ENCODE measurements at places on chromosomes 16 and 17.

- no peak for DNase-seq
Measured at GRCh38 chr17:73654241-73654640, 10.0 kb upstream of the SDK2 start.

GRCh38 chr16:5017678-5017969 lies 16.1 kb downstream of the NAGPA start:
- no peak for DNase-seq

- DNase-seq = no peak
Measured at GRCh38 chr17:75472119-75472518, 15.7 kb downstream of the TMEM94 start.

GRCh38 chr17:19549746-19550623 lies 16.3 kb downstream of the SLC47A1 start:
- no peak for DNase-seq

- DNase-seq = no peak
Measured at GRCh38 chr16:50246299-50247122, 19.8 kb upstream of the ADCY7 start.
